ENCODE measurements at places on chromosomes 5 and 9.

GRCh38 chr5:135426102-135427082, 20.8 kb downstream of the DCANP1 start:
- DNase-seq, result no peak

GRCh38 chr5:54861212-54861894, 124.0 kb downstream of the ESM1 start:
- no peak for DNase-seq

DNA sequence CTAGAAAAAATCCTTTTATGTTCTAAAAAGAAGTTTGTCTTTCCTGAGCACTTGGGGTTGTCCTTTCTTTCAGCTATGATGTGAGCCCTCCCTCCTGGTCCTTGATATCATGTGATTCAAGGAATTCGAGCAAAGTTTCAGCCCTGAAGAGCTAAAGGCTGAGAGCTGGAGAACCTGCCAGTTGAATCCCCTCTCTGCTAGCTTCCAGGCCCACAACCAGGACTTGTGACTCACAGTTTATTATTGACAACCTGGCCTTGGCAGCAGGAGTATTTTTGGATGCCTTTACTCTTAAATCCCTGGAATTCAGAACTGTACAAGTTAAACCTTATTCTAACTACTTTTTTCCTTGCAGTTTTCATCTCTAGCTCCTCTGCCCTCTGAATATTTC, 182.8 kb downstream of the SPOCK1 start:
- DNase-seq, result no peak

- no peak for DNase-seq
Measured at GRCh38 chr5:171702135-171702770, 83.4 kb upstream of the SMIM23 start.

DNA sequence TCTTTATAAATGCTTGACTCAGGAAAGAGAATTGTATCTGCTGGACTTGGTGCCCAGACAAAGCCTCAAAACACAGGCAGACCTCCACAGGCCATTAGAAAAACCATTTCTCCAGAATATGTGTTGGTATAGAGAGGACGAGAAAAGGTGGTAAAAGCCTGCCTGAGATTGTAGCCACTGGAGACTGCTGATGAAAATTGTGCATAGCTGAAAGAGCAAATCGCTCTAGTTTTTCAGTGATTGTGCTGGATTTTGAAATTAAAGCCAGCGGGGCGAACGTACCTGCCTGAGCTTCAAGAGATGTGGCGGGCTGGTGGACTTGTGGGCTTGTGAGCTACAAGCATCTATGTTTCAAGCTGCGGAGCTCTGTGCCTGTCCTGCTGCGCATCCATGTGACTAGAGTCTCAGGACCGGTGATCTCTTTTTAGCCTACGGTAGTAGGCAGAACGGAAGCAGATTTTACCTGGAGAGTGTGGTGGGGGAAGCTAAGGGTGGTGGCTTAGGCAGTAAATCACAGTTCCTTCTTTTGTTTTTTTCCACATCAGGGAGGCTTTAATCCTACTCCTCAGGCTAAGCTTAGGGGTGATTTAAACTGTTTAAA, 193.6 kb downstream of the SREK1 start:
- no peak for DNase-seq

- DNase-seq, result no peak
Measured at GRCh38 chr5:154244476-154244875, 53.9 kb downstream of the GALNT10 start.

GRCh38 chr9:69045821-69046220, 10.3 kb downstream of the FXN start:
- DNase-seq, result no peak

GRCh38 chr5:7856855-7857254, 5.9 kb upstream of the CFAP90 start:
- no peak for DNase-seq

GRCh38 chr5:164470312-164470711, 964.9 kb downstream of the MAT2B start:
- no peak for DNase-seq

DNA sequence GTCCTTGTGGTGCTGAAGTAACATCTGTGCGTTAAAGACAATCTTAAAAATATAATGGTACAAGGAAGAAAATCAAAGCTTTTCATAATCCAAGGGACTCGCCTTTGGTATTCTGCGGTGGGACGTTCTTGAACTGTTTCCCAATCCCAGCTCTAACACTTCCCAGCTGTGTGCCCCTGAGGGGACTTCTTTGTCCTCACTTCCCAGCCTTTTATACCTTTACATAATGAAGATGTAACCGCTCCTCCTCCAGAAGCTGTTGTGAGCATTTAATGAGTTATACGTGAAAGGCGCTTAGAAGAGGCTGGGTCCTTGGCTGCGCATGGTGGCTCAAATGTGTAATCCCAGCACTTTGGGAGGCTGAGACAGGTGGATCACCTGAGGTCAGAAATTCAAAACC, 16.9 kb downstream of the STK10 start:
- no peak for DNase-seq

GRCh38 chr5:117143406-117143805, 568.8 kb upstream of the SEMA6A start:
- DNase-seq, result no peak

GRCh38 chr5:148002451-148002850, 61.3 kb upstream of the SPINK5 start:
- DNase-seq, result no peak

GRCh38 chr9:122331523-122331927, 39.3 kb upstream of the PTGS1 start:
- no peak for DNase-seq

GRCh38 chr5:158200619-158201018, 341.7 kb upstream of the CLINT1 start:
- no peak for DNase-seq

- no peak for DNase-seq
Measured at GRCh38 chr5:173774271-173774761, 113.8 kb upstream of the CPEB4 start.

- no peak for DNase-seq
Measured at GRCh38 chr5:105730982-105731381, 1939.8 kb downstream of the EFNA5 start.

DNA sequence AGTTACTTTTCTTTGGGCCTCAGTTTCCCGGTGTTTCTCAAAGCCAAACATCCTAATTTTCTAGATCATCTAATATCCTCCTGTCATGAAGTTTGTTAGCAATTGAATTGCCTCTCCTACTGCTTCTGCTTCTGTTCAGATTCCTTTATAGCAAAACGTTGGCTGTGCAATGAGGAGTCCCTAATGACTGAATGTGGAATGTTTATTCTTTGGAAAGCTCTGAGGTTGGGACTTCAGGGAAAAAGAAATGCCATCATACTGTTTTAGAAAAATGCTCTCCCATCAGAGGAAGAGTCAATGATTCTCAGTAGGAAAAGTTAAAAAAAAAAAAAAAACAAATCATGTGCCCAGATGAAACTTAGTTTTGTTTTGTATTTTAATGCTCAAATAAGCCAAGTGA, 268.7 kb upstream of the PAPPA start:
- DNase-seq, result no peak

DNA sequence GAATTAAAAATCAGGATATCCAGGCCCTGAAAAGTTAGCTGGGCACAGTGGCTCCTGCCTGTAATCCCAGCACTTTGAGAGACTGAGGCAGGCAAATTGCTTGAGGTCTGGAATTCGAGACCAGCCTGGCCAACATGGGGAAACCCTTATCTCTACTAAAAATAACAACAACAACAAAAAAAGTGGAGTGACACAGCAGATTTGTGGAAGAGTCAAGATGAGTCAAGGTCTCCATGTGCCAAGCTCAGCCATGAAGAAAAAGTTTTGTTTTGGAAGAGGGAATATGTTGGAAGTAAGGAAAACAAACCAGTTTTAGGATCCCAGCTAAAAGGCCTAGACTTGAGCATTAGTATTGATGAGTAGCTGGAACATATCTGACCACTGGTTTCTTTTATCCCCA, 14.7 kb downstream of the LRRC70 start:
- DNase-seq, result no peak

- DNase-seq, result no peak
Measured at GRCh38 chr5:76425146-76425545, 22.1 kb downstream of the IQGAP2 start.

- no peak for DNase-seq
Measured at GRCh38 chr9:117458066-117458465, 43.2 kb upstream of the ASTN2 start.

DNA sequence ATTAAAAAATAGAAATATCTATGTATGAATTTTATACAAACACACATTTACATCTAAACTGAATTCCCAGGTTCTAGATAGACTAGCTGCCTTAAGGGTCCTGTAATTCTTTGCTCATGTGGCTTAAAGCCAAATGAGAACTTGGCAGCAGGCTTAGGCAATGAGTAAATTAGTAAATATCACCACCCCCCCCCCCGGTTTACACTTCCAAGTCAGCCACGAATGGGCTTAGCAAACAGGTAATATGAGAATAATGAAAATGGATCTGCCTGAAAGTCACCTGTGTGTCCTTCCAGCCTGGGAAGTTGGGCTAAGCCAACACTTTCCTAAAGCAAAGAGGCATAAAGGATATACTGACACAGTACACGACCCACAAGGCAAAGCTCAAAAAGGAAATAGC, 108.6 kb downstream of the KLHL3 start:
- no peak for DNase-seq

DNA sequence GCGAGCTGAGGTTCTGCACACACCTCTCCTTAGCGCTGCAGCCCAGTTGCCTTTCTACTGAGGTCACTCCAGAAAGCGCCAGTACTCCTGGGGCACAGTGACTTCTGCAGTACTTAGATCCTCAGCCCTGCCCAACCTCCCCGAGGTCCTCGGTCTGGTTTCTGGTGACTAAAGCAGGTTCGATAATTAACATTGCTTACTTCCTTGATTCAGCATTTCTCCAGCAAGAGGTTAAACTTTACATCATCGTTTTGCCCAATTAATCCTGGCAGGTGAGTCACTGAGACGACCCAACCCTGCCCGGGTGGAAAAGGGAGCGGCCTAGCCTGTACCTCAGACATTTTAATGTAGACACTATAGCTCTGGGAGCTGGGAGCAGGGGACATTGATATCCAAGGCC, 77.6 kb downstream of the PLAC8L1 start:
- no peak for DNase-seq

- no peak for DNase-seq
Measured at GRCh38 chr5:180683220-180683922, 34.0 kb upstream of the FLT4 start.

DNA sequence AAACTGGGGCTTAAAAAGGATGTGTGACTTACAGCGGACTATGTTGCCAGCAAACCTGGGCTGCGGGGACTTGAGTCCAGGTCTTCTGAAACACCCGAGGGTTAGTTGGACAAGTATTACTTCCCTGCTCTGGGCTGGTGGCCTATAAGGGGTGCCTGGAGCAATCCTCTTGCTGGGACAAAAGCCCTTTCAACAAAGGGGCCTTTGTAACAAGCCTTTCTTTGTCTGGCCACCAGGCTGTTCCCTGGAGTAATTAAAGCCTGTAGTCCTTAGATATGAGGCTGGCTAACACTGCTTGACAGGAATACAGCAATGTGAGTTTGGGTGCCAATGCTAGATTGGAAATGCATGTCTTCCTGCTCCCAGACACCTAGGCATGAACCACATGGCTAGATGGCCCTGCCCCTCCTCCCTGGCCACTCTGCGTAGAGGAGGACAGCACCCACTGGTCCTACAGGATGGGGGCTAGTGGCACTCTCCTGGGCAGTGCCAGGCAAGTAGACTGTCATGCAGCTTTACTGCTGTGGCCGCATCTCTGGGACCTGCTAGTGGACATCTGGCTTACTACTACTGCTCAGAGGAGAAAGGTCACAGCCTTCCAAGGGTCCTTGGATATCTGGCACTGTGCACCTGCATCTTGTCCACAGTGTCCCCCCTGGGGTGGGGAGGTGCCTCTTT, 343.1 kb downstream of the ZSWIM6 start:
- no peak for DNase-seq

DNA sequence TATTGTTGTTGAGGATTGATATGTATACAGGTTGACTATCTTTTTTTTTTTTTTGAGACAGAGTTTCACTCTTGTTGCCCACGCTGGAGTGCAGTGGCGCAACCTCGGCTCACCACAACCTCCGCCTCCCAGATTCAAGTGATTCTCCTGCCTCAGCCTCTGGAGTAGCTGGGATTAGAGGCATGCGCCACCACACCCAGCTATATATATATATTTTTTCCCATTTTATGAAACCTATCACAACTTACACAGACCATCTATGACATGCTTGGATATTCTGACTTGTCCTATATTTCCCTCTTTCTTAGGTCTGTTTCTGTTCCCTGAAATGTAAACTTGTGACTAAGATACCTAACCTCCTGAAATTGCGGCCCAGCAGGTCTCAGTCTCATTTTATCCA, 5.0 kb downstream of the CD14 start:
- DNase-seq, result no peak

GRCh38 chr9:79201636-79202035, 370.1 kb upstream of the TLE4 start:
- no peak for DNase-seq

DNA sequence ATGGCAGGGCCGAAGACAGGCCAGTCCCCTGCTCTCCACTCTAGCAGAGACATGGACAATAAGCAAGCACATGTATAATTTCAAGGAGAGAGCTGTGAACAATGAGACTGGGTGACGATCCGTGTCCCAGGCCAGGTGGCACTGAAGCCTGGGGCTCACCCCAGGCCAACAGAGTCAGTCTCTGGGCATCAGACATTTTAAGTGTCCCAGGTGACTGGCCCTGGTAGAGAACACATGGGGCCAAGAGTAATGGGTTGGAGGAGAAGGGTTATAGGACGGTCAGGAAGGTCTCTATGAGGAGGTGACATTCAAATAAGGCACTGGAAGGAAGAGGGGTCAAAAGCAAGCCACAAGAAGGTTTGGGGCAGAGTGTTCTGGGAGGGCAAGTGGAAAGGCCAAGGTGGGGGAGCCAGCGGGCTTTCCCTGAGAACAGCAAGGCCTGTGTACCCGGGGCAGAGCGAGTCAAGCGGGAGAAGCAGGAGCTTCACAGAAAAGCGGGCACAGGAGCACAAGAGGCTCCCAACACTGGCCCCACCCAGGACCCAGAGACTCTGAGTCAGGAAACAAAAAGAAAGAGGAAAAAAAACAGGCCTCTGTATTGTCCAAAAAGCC, 1.1 kb upstream of the AKNA start:
- DNase-seq, result no peak

GRCh38 chr5:96538808-96539250, 105.8 kb upstream of the PCSK1 start:
- DNase-seq, result no peak

- DNase-seq, result no peak
Measured at GRCh38 chr5:58828258-58828657, 245.4 kb downstream of the RAB3C start.

DNA sequence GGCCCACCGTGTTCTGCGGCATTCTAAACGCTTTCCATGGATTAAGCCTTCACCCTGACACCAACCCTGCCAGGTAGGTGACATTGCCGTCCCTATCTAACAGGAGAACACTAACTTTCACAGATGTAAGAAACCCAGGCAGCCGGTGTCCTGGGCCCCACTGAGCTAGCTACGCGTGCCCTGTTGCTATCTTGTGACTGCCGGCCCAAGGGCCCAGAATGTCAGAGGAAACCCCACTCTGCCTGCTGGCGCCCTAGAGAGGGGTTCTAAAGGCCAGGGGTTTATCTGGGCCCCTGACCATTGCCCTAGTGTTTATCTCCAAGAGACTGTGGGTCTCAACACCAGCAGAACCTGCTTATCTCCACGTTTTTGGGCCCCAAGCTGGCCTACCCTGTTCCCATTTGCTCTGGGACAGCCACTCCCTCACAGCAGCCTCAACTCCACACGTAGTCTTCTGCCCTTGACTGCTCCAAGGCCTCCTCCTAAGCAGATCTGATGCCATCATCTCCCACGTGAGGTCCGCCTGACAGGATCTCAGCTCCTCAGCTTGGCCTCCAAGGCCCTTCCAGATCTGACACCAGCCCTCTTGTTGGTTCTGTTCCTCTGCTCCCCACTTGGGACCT, 18.1 kb upstream of the ZBTB34 start:
- no peak for DNase-seq

GRCh38 chr5:89437450-89438435, 554.8 kb upstream of the MEF2C start:
- DNase-seq, result no peak

All from cerebellar nuclear complex (tissue), 1 donor.